ENCODE measurements at places on chromosomes 6 and 20.

- DNase-seq, result peak; percentile 84
Measured at GRCh38 chr6:160137989-160138835, 16.6 kb downstream of the SLC22A1 start.

GRCh38 chr6:16090452-16090851 lies 38.4 kb upstream of the MYLIP start:
- DNase-seq, result no peak

- peak; percentile 18 for DNase-seq
Measured at GRCh38 chr20:24379484-24379927, 89.9 kb upstream of the SYNDIG1 start.

DNA sequence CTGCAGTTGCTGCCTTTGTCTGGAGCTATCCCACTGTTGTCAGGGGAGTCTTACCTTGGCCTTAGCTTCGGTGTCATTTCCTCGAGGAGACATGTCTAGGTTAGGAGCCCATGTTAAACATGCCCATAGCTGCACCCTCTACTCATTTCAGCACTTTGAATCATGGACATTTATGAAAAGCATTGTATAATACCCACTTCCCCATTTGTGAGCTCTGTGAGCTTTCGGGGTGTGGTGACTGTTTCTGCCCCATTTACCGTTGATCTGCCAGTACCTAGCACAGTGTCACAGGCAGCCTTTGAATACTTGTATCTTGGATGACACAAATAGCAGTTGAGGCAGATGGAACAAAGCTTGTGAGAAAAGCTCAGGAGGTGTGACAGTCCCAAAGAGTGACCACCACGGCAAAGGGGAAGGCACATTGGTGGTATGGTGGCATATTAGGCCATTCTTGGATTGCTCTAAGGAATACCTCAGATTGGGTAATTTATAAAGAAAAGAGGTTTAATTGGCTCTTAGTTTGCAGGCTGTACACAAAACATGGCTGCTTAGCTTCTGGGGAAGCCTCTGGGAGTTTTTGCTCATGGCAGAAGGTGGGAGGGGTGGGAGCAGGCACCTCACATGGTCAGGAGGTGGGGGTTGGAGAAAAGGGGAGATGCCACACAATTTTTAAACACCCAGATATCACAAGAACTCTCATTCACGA lies 42.0 kb downstream of the JARID2 start:
- no peak for DNase-seq

GRCh38 chr6:164214066-164214465 lies 799.5 kb downstream of the QKI start:
- no peak for DNase-seq
